ENCODE measurements at places on chromosomes 4 and X. TPM values are rescaled to one million over a fixed set of nuclear protein-coding genes. Genes with fewer than 3 reads are reported as not detected.
A peak's percentile ranks its signal among the peaks of the same experiment; 100 is the strongest.

DNA sequence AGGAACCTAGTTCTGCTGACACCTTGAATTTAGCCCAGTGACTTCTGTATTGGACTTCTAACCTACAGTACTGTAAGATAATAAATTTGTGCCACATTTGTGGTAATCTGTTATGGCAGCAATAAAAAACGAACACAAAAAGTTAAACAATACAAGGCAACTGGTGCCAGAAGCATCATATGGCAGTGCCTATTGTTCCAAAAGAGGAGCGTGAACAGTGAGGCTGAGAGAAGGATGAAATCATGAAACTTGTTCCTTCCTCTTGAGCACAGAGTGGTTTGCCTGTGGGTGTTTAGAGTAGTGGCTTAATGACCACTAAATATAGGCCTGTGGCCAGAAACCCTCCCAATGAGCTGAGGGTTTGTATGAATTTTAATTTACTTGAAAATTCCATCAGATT, 69.7 kb upstream of the PGRMC2 start:
- H3K4me3 ChIP-seq: no peak overlapping the region
- H3K36me3 ChIP-seq: no peaks in the 10 kb centered on the region
- peaks cover 7% of the 10 kb centered on the region for H3K4me1 ChIP-seq
- H3K27ac ChIP-seq: no peak overlapping the region

GRCh38 chr4:87865288-87865687, 32.5 kb downstream of the MEPE start:
- H3K4me3 ChIP-seq: no peak overlapping the region
- H3K4me1 ChIP-seq: no peaks in the 10 kb centered on the region
- DNase-seq: no peak

DNA sequence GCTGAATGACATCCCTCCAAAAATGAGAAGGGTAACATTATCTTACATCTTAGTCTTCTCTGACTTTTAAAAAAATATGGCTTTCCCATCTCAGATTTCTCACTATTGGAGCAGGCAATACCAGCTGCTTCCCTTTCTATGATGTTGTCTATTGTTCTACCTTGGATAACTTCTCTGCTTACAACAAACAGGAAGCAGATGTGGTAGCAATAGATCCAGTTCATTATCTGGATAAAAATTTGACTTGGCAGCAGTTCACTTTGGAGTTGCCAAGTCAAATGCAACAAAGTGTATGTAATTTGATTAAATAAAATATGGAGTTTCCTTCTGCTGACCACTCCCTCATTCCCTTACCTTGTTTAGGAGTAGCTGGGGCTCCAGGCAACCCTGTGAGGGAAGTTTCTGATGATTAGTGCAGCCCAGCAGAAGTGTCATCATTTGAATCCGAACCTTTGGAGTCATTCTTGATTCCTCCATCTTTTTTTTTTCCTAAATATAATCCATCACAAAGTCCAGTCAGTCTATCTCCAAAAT, 72.0 kb upstream of the GPRIN3 start:
- no peak overlapping the region for H3K4me3 ChIP-seq
- H3K27me3 ChIP-seq: no peaks in the 10 kb centered on the region
- no peaks in the 10 kb centered on the region for H3K4me1 ChIP-seq
- H3K36me3 ChIP-seq: no peaks in the 10 kb centered on the region
- no peak overlapping the region for H3K27ac ChIP-seq
- DNase-seq: no peak

PNCK gene
- total RNA-seq: 2.3 TPM

CDS1 gene
- 16.1 TPM for total RNA-seq

ALPK1 gene
- total RNA-seq: 1.4 TPM

- no peaks in the 10 kb centered on the region for H3K4me1 ChIP-seq
- no peak overlapping the region for H3K4me3 ChIP-seq
- H3K27ac ChIP-seq: no peak overlapping the region
- no peaks in the 10 kb centered on the region for H3K36me3 ChIP-seq
These were observed 26.3 kb downstream of the CXCL2 start for GRCh38 chr4:74072739-74073138.

DNA sequence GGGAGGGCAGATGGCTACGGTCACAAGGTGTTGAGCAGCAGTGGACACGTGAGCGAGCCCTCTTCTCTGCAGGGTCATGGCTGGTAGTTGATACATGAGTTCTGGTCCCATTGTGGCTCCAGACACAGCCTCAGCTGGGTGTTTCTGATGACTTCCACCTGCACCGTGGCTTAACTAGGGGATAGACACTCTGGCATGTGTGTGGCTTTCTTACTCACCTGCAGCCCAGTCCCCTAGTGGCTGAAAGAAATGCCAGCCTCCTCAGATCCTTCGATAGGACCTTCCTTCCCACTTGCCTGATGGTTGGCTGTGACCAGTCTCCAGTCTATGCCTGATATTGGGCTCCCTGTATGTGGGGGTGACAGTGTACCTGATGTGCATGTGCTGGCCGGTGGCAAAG, 5.0 kb downstream of the GPR78 start:
- no peaks in the 10 kb centered on the region for H3K36me3 ChIP-seq
- H3K27ac ChIP-seq: no peak overlapping the region
- no peaks in the 10 kb centered on the region for H3K4me1 ChIP-seq
- peaks cover 2% of the 10 kb centered on the region for H3K27me3 ChIP-seq
- no peak for DNase-seq
- H3K4me3 ChIP-seq: no peak overlapping the region

GRCh38 chrX:27591938-27592337, 1.8 kb downstream of the DCAF8L2 start:
- H3K36me3 ChIP-seq: no peaks in the 10 kb centered on the region
- no peak overlapping the region for H3K4me3 ChIP-seq
- no peaks in the 10 kb centered on the region for H3K27me3 ChIP-seq
- no peak overlapping the region for H3K27ac ChIP-seq
- H3K4me1 ChIP-seq: no peaks in the 10 kb centered on the region

S100G gene
- not detected for total RNA-seq

- no peaks in the 10 kb centered on the region for H3K4me1 ChIP-seq
- no peak overlapping the region for H3K4me3 ChIP-seq
- no peaks in the 10 kb centered on the region for H3K36me3 ChIP-seq
- DNase-seq: no peak
These were observed 204.8 kb downstream of the CFAP299 start for GRCh38 chr4:80540349-80540748.

DNA sequence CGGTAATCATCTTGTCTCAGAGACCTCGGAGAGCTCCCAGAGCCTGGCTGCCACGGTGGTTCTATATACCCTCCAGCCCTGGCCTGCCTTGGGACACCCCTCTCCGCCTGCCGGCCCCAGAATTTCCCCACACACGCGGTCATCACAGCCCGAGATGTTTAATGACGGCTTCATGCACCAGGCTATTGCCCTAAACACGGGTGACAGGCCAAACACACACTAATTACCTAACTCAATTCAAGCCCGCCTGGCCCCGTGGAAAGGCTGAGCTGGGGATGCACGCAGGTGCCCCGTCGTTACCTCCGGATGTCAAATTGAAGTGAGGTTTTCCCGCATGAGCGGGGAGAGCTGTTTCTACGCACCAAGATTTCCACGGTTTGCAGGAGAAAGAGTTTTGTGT, 72.9 kb upstream of the PPP2R3B start:
- no peaks in the 10 kb centered on the region for H3K36me3 ChIP-seq
- no peaks in the 10 kb centered on the region for H3K4me1 ChIP-seq
- no peaks in the 10 kb centered on the region for H3K27me3 ChIP-seq
- H3K4me3 ChIP-seq: no peak overlapping the region
- DNase-seq: no peak

GRCh38 chrX:117996918-117997480, 119.6 kb downstream of the KLHL13 start:
- no peaks in the 10 kb centered on the region for H3K4me1 ChIP-seq
- no peaks in the 10 kb centered on the region for H3K27me3 ChIP-seq
- H3K4me3 ChIP-seq: no peak overlapping the region
- no peak overlapping the region for H3K27ac ChIP-seq

DNA sequence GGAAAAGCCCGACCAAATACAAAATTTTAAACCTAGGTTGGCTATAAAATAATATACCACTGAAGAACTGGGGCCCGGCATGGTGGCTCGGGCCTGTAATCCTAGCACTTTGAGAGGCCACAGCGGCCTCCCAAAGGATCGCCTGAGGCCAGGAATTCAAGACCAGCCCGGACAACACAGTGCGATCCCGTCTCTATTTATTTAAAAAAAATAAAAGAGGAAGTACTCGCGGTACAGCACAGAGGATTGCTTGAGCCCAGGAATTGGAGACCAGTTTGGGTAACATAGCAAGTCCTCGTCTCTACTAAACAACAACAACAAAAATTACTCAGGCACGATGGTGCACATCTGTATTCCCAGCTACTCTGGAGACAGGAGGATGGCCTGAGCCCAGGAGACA, 44.8 kb upstream of the CDKN2AIP start:
- no peak overlapping the region for H3K27ac ChIP-seq
- DNase-seq: no peak
- H3K4me3 ChIP-seq: no peak overlapping the region
- no peaks in the 10 kb centered on the region for H3K36me3 ChIP-seq
- H3K4me1 ChIP-seq: no peaks in the 10 kb centered on the region

ITGB1BP2 gene
- total RNA-seq: 1.4 TPM

PPARGC1A gene
- total RNA-seq: 0.59 TPM

- H3K4me1 ChIP-seq: no peaks in the 10 kb centered on the region
- no peak within 1 kb of the TSS for H3K27ac ChIP-seq
- peaks cover 2% of the 10 kb centered on the region for H3K27me3 ChIP-seq
- no peak for DNase-seq
These were observed at the start of gene FABP2 for GRCh38 chr4:119321921-119322687. FABP2 (minus strand) TSS chr4:119322138; CDS start chr4:119322102, 36 bp downstream.

RPGR gene
- 4.0 TPM for total RNA-seq

FGF13 gene
- not detected for total RNA-seq

SORBS2 gene
- total RNA-seq: 8.4 TPM

SEC31A gene
- total RNA-seq: 107 TPM

DNA sequence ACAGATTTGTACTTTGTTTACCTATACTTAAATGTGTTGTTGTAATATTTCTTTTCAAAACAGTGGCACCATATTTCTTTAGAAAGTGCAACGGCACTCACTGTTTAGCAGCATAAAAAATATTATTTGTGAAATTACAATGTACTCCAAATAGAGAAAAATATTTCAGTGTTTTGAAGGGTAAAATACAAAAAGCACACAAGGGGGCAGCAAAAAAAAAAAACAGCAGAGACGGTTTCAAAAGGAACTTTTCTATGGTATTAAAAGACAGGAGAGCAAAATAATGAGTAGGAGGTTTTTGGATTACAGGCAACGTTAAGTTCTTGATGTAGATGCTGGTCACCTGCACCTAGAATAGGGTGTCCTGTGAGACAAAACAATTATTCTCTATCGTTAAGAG, 2.0 kb downstream of the NUDT11 start:
- H3K36me3 ChIP-seq: no peaks in the 10 kb centered on the region
- H3K4me3 ChIP-seq: peak overlapping the region; percentile 70

ETDB gene
- total RNA-seq: not detected

GRCh38 chr4:6739920-6740319, 23.9 kb downstream of the BLOC1S4 start:
- H3K27ac ChIP-seq: no peak overlapping the region
- no peaks in the 10 kb centered on the region for H3K36me3 ChIP-seq
- H3K4me1 ChIP-seq: no peaks in the 10 kb centered on the region
- no peaks in the 10 kb centered on the region for H3K27me3 ChIP-seq

DNA sequence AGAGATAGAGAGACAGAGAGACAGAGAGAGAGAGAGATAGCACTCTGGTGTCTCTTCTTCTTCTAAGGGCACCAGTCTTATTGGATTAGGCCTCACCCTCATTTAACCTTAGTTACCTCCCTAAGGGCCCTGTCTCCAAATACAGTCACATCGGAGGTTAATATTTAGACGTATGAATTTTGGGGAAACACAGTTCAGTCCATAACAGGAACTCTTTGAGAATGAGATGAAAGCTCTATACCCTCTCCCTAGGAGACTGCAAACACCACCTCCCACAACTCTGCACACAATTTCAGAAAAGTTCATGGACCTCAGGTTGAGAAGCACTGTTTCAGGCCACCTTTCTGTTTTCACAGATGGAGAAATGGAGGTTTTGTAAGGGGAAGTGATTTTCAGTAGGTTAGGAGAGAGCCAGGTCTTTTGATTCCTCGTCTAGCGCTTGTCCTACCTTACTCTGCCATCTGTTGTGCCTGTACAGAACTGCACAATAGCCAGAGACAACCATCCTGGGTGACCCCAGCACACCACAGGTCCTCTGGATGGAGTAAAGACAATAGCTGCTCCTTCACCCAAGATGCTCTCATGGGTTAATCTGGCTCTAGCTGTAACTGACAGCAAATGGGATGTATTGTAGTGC, 16.9 kb upstream of the LOC101059915 start:
- no peak for DNase-seq
- no peak overlapping the region for H3K27ac ChIP-seq
- H3K27me3 ChIP-seq: no peaks in the 10 kb centered on the region
- H3K4me1 ChIP-seq: no peaks in the 10 kb centered on the region

DNA sequence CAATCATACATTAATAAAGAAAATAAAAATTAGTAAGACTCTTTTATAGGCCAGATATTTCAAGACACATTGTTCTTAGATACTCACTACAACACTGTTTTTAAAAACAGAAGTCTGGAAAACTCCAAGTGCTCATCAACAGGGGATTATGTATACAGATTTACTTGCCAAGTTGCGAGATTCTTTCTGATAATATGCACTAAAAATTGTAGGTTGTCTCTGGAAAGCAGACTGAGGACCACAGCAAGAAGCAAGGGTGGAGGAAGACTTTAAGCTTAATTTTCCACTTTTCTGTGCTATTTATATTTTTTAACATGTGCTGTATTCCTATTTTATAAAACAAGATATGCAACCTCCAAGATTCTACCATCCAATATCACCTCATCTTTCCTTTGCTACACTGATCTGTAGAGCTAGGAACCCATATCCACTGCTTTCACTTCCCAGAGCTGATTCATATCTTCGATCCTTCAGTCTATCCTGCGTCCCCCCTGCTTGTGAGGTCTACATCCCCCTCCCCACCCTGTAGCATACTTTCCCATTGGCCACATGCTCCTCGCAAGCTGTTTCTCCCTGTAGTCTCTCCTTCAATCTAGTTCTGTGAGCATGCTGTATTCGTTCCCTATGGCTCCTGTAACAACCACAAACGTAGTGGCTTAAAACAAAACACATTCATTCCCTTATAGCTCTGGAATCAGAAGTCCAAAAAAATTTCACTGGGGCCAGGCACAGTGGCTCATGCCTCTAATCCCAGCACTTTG, 15.7 kb downstream of the SOD3 start:
- H3K4me1 ChIP-seq: no peaks in the 10 kb centered on the region
- no peaks in the 10 kb centered on the region for H3K36me3 ChIP-seq
- no peak overlapping the region for H3K4me3 ChIP-seq
- no peak overlapping the region for H3K27ac ChIP-seq

All from Panc1 (cell line).